ENCODE measurements at places on chromosomes 13 and 19. TPM values are rescaled to one million over a fixed set of nuclear protein-coding genes. Genes with fewer than 3 reads are reported as not detected.

Gene ZNF304
- 9.1 TPM for total RNA-seq

Gene FXYD3
- total RNA-seq, result 0.38 TPM

DNA sequence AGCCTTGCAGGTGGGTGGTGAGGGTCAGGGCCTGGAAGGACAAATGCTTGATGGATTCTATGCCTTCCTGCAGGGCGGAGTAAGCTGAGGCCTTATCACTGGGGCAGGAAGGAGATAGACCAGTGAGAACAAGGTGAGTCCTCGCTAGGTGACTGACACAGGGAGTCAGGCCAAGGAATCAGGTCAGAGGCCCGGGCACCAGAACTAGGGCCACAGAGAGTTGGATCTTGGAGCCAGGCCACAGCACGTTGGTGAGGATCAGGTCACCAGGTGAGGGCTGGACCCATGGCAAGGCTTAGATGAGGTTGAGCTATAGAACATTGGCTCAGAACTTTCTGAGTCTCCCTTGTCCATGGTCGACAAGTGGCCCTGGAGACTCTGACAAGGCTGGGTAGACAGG, 328.2 kb downstream of the FOXO1 start:
- DNase-seq, result no peak

Gene PCDH17
- 7.9 TPM for total RNA-seq

Gene FSD1
- not detected for total RNA-seq

GRCh38 chr13:65508338-65508737, 1721.8 kb downstream of the PCDH9 start:
- no peak for DNase-seq

Gene CEACAM1
- total RNA-seq, result 32.5 TPM

Gene TLE2
- 27.7 TPM for total RNA-seq

Gene FFAR3
- 0.95 TPM for total RNA-seq

GRCh38 chr13:61192826-61193225, 222.8 kb downstream of the PCDH20 start:
- no peak for DNase-seq

Gene FAM124A
- 8.2 TPM for total RNA-seq

DNA sequence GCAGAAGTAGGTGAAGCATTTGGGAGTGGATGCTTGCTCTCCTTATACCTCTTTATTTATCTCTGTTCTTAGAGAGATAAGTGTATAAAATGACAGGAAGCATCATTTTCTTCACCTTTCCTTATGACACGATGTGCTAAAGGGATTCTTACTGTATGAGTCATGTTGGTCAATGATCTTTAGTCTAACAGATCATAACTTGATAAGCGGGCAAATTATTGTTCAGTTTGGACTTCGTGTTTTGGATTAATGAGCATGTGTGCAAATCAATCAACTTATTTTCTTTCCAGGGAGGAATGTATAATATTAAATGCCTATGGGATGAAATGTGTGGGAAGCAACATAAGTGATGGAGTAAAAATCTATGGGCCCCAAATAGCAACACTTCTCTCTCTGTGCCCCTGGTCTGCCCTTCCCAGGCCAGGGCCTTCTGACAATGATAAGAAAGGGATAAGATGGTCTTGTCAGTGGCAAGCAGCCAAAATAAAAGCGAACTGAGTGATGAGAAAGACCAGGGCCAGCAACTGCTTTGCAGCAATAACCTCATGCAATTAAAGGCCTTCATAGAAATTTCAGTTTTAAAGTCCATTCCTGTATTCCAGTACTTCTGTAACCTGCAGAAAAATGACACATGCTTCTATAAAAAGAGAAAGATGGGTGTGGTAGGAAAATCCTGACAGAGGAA, 61.4 kb downstream of the SLC10A2 start:
- no peak for DNase-seq

DNA sequence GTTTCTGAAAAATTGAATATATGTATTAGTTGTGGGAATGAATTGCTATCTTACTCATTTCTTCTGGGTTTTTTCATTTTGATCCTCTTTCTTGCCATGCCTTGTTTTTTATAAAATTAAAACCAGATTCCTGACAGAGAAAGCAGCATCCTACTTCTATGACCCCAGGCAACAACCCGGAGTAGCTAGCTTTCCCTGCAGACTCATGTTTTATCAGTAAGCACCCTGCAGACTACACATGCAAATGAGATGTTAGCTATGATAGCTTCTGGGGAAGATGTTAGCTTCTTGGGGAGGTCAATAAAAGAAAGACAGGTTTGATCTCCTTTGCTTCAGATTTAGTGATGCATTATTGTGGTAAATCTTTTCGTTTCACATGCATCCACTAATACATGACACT, 1598.6 kb downstream of the SLITRK5 start:
- DNase-seq, result no peak

Gene PDE4C
- total RNA-seq, result not detected

DNA sequence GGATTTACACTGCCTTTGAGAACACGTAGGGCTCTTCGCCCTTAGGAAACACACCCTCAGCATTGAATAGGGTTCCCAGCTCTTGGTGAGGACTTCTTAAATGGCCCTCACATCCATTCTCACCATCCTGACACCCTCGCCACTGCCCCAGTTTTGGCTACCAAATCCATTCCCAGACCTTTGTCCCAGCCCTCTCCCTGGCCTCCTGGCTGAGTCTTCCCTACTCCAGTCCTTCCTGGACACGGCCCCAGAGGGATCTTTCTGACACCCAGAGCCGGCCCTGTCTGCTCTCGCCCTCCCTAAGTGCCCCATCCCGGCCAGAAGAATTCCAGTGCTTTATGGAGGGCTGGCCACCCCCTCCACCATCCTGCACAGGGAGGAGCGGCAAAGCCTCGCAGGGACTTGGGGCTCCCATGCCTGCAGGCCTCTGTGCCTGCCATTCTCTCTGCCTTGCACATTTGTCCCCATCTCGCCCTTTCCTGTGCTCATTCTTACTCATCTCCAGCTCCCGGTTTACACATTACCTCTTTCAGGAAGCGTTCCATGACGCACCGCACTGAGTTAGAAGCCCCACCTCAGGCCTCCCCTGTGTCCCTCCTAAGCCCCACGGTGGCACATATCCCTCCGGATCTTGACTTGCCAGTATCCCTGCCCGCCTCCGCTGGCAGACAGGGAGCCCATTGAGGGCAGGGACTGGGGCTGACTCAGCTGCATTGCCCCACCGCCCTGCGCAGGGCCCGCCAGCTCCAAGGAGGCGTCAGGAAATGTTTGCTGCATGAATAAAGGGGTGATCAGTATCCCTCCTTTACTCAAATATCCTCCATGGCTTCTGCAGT, 11.0 kb upstream of the KLK14 start:
- no peak for DNase-seq

DNA sequence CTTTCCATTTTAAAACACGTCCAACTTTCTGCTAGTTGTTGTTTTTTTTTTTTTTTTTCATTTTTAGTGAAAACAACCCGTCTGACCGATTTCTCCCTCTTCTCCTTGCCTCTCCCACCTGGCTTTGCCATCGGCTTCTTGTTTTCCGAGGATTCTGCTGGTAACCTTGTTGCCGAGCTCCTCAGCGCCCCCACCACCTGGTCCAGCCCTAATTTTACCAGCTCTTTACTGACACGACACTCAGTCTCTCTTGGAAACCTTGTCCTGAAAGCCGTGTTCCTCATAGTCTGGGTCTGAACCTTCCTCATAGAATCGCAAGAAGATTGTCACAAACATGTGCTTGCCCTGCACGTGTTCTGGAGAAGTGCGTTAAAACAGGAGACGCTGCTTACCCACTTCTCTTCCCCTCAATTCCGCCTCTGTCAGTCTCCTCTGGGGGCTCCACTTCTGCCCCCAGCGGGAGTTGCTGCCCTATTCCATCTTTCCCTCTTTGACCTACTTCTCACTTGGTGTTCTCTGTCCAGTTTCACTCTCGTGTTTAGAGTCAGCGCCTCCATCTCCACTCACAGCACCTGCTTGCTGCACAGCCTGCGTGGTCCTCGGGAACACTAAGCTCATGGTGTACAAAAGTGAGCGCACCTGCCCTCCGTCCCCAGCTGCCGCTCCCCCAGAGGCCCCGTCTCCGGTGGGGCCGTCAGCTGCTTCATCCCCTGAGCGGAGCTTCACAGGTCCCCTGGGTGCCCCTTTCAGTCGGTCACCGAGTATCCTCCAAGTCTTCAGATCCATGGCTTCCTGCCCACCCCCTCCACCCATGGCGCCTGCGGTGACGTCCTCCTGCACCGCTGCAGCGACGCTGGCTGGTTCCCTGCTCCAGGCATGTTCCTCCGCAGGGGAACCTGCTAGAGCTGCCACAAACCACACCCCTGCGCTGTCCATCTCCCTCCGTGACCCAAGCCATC, 65.1 kb downstream of the TM9SF2 start:
- DNase-seq, result no peak

DNA sequence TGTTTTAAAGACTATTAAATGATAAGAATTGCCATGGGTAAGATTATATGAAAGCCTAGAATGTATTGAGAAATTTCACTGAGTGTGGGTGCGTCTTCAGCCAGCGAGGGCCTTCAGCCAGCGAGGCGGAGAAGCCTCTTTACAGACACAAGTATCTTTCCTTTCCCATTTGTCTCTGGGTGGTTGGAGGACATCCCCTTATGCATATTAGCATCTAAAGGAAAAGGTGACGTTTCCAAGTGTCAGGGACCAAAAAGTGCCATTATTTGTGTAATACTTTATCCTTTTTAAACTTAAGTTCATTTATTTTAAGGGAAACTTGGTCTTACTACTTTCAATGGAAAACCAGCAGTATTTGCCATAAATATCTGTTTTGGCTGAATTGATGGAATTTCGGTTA, 22.2 kb downstream of the SMARCA4 start:
- DNase-seq, result no peak

DNA sequence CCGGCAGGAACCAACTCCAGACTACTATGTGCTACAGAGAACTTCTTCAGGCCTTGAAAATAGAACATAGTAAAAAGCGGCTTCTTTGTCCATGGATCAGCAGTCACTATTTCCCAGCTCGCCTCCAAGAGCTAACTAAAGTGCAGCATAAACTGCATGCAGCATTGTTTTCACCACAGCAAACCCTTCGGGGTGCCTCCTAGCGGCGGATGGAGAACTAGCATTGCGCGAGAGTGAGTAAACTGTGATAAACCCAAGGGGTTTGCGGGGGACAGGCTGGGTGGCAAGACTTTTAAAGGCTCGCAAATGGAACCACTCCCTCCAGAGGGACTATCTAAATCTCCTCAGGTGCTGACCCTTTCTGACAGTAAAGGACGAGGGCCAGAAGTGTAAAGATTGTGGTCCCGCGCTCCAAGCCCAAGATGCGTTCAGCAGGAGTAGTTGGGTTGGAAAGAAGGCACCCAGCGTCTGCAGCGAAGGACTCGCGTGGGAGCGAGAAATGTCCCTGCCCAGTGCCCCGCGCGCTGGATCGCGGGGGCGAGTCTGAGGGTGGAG, 21.5 kb upstream of the SGCG start:
- DNase-seq, result no peak

- DNase-seq, result no peak
These were observed at the start of gene SCGB2B2 for GRCh38 chr19:34676697-34677385. SCGB2B2 (minus strand) TSS chr19:34677159; CDS start chr19:34594563, 82,596 bp downstream.

DNA sequence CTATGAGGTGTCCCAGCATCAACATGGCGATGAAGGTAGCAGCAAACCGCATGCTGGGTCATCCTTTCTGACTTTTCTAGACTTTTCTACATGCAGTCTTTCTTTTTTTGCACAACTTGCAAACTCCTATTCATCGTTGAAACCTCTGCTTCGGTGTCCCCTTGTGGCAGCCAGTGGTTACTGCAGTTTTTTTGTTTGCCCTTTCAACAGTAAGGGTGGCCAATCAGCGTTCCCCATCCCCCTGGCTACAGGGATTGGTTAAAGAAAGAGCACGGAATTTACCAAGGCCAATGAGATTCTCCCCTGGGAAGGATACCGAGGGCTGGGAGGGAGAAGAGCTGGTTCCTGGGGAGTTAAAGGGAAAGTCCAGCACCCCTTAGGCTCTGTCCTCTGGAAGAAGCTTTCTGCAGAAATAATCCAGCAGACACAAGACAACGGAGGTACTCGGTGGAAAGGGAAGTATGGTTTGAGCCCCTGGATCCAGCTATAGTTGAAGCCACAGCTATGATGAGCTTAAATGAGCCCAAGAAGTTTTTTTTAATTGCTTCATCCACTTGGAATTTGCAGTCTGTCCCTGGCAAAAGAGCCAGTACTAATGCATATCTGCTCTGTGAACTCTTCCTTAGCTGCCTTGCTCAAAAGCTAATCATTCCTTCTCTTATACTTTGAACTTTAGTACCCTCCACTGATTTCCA, 5.6 kb upstream of the LSM4 start:
- peak; percentile 85 for DNase-seq

GRCh38 chr19:49151267-49152118, 3.7 kb downstream of the HRC start:
- DNase-seq, result no peak

- DNase-seq, result no peak
These were observed 29.6 kb downstream of the GJA3 start for GRCh38 chr13:20131057-20131832.

DNA sequence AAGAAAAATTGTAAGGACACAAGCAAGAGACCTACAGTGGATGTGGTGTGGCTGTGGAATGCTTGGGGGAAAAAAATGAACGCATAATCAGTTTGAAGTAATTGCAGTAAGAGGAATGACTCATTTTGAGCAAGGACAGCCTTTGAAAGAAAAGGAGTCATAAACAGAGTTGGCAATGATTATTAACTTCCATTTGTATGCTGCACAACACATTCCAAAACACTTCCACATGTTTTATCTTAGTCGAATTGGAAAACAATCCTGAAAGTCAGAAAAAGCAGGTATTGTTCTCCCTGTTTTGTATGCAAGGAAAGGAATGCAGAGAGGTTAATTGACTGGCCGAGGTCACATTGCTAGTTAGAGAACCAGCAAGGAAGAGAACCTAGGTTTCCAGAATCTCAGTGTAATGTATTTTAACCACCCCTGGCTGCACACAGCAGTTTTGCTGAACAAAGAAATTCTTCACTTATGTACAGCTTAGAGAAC, 630.0 kb upstream of the MIR17HG start:
- no peak for DNase-seq

DNA sequence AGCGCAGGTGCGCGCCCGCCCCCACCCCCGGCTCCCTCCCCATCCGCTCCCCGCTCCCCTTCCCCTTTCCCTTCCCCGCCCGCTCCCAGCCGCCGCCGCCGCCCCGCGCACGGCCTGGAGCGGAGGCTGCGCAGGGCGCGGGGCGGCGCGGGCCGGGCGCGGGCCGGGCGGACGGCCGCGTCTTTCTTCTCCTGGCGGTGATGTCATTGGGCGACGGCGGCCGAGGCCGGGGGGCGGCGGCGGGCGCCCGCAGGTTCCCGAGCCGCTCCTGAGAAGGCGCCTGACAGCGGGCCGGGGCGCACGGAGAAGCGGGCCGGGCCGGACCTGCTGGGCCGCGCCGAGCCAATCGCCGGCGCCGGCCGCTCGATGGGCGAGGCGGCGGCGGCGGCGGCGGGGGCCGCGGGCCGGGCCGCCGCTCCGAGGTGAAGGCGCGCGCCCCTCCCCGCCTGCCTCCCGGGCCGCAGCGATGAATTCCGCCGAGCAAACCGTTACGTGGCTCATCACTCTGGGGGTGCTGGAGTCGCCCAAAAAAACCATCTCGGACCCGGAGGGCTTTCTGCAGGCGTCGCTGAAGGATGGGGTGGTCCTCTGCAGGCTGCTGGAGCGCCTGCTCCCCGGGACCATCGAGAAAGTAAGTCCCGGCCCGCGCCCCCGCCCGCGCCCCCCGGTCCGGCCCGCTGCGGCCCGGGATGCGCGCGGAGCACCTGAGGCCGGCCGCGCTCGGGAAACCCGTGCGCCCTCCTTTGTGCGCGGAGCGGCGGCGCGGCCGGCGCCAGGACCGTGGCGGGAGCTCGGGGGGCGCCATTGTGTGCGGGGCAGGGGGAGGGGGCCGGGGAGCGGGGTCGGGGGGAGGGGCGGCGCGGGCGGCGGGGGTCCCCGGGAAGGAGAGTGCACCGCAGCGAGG, at the start of gene ARHGEF7:
Gene ARHGEF7 (plus strand): TSS at position 250 of the 904 bp plus-strand sequence. CDS start 217 bp downstream, at position 467.
- no peak for DNase-seq

- DNase-seq, result no peak
These were observed 45.2 kb downstream of the GPR180 start for GRCh38 chr13:94646904-94647303.

Gene ZNF837
- total RNA-seq, result 1.5 TPM

Gene KIR2DL3
- not detected for total RNA-seq

Gene THSD1
- 5.6 TPM for total RNA-seq

All from omental fat pad (tissue), 4 donors.